ENCODE measurements at places on chromosomes 6 and 20. TPM values are rescaled to one million over a fixed set of nuclear protein-coding genes. Genes with fewer than 3 reads are reported as not detected.

The UBR2 gene
- 6.9 TPM for total RNA-seq

The TP53TG5 gene
- not detected for total RNA-seq

The WASF1 gene
- 10.0 TPM for total RNA-seq

The TTBK1 gene
- 0.02 TPM for total RNA-seq

The HLA-DQB1 gene
- not detected for total RNA-seq

The MPC1 gene
- 4.0 TPM for total RNA-seq

The VWA7 gene
- total RNA-seq = 0.72 TPM

The TINAG gene
- not detected for total RNA-seq

The EZR gene
- total RNA-seq = 375 TPM

The HLA-G gene
- total RNA-seq = not detected

The VAPB gene
- 48.3 TPM for total RNA-seq

The HEY2 gene
- total RNA-seq = not detected

The C20orf144 gene
- not detected for total RNA-seq

The SPATA2 gene
- 7.8 TPM for total RNA-seq

The CCDC167 gene
- total RNA-seq = 43.5 TPM

The GHRH gene
- not detected for total RNA-seq

The RNF182 gene
- 3.3 TPM for total RNA-seq

The SRMS gene
- 0.16 TPM for total RNA-seq

The CST2 gene
- total RNA-seq = 0.27 TPM

The ATP9A gene
- total RNA-seq = 16.1 TPM

The CITED2 gene
- total RNA-seq = 33.3 TPM

The PTK6 gene
- total RNA-seq = 3.1 TPM

The TFAP2D gene
- not detected for total RNA-seq

The RAET1G gene
- 6.8 TPM for total RNA-seq

The FAM209B gene
- total RNA-seq = 0.22 TPM

The OPN5 gene
- total RNA-seq = not detected

The MCHR2 gene
- not detected for total RNA-seq

The DEF6 gene
- not detected for total RNA-seq

The PACRG gene
- total RNA-seq = 0.13 TPM

The LST1 gene
- total RNA-seq = 0.36 TPM
